ENCODE measurements at places on chromosomes 12 and 14.

- no peak for DNase-seq
Measured at GRCh38 chr14:99200654-99201005, 71.4 kb downstream of the BCL11B start.

DNA sequence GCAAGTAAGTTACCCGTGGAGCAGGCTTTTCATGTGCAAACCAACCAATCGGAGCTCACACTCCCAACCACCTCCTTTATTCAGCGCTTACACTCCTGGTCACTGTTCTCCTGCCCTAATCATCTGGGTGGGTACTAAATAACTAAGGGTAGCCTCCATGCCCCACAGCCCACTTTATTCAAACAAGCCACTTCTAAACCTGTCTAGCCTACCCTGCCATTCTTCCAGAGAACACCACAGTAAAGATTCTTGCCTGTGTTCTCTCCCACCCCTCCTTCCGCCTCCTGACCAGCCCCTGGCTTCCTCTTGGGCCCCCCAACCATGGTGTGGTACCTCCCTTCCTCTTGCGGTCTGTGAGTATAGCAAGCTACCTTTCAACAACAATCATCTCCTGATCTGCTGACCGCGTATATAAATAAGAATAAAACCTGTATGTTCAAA is 581.9 kb downstream of the VRK1 start:
- no peak for DNase-seq

- peak; percentile 18 for DNase-seq
Measured at GRCh38 chr12:65278576-65279368, at the start of gene MSRB3. MSRB3 (plus strand) TSS chr12:65278683; CDS start chr12:65308580, 29,897 bp downstream.

DNA sequence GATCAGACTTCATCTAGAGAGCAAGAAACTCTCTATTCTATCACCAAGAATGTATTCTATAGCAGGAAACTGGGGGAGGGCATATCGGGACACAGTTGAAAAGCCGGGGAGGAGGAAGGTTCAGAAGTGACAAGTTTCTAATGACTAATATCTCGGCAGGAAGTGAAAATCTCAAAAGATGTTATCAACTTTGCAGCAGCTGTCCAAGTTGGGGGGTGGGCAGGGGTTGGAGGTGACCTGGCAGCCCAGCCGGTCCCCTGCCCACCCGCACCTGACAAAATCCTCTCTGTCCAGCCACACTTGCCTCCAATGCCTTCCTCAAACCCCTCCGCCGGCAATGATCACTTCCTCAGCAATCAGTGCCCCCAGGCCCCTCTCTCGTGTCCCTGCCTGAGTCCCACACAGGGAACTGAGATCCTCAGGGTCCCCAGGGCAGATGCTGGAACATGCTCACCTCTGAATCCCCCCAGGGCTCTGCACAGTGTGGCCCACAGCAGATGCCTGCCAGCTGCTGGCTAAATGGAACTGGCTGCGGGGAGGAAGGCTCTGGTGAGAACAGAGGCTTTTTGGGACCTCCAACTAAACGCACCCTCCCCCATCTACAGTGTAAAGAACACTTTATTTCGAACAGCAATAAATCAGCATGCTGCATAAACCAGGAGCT is 43.9 kb downstream of the CCDC88C start:
- DNase-seq = no peak

GRCh38 chr12:16165506-16165905 is 112.0 kb downstream of the SLC15A5 start:
- DNase-seq = no peak

- DNase-seq = no peak
Measured at GRCh38 chr12:103640410-103640809, 53.3 kb downstream of the STAB2 start.

DNA sequence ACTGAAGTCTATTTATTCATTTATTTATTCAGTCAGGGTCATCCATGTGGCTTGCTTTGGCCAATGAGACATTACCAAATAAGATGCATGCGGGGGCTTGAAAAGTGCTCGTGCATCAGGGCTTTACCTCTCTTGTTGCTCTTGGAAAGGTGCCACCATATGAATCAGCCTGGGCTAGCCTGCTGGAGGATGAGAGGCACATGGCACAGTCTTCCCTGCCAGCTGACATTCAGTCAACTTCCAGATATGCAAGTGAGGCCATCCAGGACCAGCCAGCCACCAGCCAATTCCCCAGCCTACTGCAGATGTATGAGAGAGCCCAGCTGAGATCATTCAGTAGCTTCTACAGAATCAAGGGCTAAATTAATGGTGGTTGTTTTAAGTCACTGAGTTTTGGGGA is 105.2 kb upstream of the RPH3A start:
- DNase-seq = no peak

GRCh38 chr12:41531147-41531829 is 343.2 kb downstream of the PDZRN4 start:
- no peak for DNase-seq

DNA sequence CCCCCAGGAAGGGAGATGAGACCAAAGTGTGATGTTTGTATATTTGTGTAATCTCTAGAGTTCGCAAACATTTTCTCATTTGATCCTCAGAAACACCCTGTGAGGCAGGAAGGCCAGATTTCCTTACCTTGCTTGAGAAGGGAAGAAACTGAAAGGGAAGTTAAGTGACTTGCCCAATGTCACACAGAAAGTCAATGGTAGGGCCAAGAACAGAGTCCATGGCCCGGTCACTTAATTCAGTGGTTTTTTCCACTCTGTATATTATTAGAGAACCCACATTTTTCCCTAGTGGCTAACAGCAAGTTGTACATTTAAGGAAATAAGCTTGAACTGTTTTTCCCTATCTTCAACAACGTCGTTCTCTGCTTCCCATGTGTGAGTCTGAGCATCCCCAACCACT is 25.6 kb upstream of the CHPT1 start:
- no peak for DNase-seq

DNA sequence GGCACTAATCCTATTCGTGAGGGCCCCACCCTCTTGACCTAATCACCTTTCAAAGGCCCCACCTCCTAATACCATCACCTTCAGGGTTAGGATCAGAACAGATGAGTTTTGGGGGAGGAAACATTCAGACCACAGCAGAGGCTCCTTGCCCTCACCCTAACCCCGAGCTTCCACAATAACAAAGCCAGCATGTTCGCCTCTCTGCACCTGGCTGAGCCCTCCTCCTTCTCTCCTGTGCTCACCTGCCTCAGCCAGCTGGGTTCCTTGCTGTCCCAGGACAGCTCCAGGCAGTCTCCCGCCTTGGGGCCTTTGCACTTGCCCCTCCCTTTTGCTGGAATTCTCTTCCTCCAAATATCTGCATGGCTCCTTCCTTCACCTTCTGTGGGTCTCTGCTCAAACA is 9.7 kb upstream of the RAN start:
- DNase-seq = no peak

DNA sequence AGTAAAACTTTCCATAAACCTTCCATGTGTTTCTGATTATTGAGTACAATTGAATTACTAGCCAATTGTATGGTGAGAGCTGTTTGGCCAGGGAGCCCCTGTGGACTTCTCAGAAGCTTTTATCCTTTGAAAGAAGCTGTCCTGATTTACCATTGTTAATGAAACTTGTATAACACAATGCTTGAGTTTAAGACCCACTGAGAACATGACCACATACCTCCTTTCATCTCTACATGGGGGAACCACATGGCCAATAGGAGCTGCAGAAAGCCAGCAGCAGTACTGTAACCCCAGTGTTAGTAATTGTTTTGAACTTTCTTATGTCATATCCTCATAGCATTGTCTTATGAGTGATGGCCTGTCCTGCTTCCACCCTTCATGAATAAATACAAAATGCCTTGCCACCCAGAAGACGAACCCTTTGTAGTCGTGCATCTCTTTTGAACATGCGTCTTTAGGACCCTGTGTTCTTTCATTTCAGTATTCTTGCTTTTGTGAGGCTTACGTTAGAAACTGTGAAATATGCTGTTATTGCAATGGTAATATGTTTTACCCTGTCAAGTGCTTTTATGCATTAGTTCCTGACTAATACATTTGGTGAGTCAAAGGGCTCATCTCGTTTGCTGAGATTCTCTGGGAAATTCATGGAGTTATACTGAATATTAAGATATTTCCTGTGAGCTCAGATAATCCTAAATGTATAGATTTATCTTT is 815.7 kb downstream of the NRXN3 start:
- peak; percentile 12 for DNase-seq

DNA sequence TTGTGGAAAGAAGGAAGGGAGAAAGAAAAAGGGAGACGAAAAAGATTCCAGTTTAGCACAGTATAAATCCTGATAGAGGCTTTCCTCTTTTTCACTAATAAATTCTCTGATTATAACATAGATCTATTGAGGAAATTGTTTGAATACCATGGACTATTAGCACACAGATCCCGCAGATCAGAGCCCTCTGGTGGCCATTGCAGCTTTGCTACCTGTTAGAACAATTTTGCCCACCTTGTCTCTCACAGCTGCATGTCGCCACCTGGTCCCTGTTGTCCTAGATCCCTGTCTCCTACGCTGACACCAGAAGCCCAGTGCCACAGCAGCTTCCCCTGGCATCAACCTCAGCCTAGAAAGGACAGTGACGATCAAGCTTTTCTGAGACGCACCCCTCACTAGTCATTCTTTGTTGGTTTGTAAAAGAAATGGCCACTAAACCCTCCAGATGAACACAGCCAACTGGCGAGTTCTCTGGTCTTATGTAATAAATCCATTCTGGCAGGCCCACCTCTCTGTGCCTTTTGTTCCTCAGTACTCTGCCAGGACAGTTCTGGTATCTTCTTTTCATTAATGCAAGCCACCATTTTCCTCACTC is 9.9 kb downstream of the GPHB5 start:
- no peak for DNase-seq

- no peak for DNase-seq
Measured at GRCh38 chr14:104885031-104885972, 20.2 kb downstream of the CEP170B start.

DNA sequence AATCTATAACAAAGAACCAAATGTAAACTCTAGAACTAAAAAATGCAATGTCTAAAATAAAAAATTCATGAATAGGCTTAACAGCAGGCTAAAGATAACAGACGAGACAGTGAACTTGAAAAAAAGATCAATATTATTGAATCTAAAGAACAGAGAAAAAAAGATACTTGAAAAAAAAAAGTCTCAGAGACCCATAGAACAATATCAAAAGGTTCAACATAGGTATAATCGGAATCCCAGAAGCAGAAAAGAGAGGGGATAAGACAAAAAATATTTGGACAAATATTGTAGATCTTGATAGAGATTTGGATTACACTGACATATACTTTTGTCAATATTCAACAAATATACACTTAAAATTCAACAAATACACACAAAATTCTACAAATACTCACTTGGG is 56.6 kb downstream of the TC2N start:
- DNase-seq = no peak

DNA sequence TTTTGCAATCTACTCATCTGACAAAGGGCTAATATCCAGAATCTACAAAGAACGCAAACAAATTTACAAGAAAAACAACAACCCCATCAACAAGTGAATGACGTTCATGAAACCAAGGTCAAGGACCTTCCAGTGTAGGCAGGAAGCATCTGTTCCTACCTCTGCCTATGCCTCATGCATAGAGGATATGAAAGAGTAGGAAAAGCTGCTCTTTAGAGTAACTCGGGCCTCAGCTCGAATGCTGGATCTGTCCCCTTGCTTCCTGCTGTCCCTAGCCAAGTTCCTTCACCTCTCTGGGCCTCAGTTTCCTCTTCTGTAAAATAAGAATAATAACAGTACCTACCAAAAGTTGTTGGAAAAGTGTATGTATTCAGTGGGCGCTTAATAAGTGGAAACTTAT is 65.0 kb downstream of the FOXN4 start:
- no peak for DNase-seq

- DNase-seq = no peak
Measured at GRCh38 chr14:100891501-100892445, 11.7 kb downstream of the RTL1 start.

GRCh38 chr14:68307790-68308168 is 485.1 kb downstream of the ZFP36L1 start:
- DNase-seq = no peak

DNA sequence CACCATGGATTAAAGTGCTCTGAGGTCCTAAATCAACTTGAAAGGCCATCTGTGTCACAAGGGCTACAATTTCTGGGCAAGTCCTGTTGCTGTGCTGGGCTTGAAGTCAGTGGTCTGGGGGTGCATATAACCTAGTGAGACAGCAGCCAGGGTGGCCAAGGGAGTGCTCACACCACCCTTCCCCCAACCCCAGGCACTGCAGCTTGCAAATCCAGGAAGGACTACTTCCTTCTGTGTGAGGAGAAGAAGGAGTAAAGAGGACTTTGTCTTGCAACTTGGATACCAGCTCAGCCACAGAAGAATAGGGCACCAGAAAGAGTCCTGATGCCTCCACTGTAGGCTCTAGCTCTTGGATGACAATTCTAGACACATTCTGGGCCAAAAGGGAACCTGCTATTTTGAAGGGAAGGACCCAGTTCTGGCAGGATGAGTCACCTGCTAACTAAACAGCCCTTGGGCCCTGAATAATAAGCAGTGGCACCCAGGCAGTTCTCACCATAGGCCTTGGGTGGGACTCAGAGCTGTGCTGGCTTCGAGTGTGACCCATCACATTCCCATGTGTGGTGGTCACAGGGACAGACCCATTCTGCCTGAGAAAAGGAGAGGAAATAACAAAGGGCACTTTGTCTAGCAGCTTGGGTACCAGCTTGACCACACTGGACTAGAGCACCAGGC is 32.6 kb upstream of the DHRS7 start:
- DNase-seq = no peak

DNA sequence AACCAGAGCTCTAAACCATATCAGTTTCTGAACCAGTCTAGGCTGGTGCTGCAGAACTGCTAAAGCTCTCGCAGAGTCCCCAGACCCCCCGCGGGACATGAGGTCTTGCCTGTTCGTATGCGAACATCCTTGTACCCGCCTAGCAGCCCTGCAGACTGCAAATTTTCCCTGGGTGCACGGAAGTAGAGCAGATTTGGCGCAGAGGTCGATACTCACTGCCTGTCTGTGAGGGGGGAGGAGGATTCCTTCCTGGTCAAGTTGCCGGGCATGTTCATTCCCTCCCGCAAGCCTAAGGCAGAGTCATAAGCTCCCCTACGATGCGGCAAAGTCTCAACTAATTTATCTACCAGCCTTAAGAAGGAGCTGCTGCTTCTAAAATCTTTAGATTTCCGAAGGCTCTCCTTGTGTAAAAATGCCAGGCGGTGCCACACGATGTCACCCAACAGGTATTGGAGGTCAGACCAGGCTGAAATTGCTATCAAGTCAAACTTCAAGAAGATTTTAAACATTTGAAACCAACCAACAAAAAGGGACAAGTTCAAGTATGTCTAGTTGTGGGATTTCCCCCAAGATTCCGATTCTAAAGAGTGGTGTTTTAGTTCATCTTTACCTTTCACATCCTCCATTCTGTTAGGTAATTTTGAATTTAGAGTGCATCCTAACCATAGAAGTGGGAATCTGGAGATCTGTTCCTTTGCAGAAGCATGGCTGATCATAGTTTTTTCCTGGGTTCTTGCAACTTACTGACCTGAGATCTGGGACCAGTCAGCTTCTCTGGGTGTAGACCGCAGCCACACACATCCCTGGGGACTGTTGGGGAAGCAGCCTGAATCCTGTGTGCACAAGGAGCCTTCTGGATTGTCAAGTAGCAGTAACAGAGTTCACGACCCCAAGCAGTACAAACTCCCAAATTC is 1.6 kb upstream of the PAX9 start:
- no peak for DNase-seq

GRCh38 chr14:55915456-55915855 is 202.8 kb upstream of the PELI2 start:
- DNase-seq = no peak
